ENCODE measurements at places on chromosomes 2 and 18.

GRCh38 chr2:163801486-163801885 lies 65.7 kb upstream of the FIGN start:
- DNase-seq, result no peak

GRCh38 chr18:9091066-9091476 lies 11.4 kb upstream of the NDUFV2 start:
- no peak for DNase-seq

DNA sequence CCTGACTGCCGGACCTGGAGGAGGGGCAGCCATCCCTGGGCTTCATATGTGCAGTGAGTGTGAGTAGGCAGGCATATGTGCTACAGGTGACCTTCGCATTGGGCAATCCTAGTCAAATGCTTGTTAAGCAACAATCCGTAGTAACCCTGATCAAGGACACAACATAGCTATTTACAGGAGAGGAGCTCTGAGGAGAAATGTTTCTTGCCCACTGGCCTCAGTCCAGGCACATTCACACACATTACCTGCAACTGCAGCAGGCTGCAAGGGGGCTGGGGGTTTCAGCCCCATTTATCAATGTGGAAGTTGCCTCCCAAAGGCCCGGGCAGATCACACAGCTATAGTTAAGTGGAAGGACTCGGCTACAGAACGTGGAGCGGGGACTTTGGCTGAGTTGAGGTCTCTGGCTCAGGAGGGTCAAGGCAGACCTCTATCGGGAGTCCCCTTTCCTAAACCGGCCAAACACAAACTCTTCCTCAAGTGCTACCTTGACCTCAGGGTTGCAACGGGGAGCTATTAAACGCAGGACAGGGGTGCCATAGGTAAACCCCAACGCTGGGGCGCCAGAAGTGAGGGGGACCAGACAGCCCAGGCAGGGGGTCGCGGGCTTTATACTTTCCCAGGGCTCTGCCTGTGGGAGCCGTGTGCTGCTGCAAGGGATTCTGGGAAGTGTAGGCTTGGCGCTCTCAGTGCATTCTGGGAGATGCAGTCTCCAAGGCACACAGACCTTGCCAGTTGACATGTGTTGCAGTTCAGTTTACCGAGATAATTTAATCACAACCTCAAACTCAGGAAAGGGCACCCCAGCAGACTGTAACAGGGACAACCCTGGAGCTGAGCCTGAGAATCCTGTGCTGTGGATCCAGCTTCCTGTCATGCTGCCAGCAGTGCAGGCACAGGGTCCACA lies 9.4 kb downstream of the KHK start:
- DNase-seq, result peak; percentile 80

GRCh38 chr2:67215214-67216055 lies 181.7 kb upstream of the ETAA1 start:
- DNase-seq, result peak; percentile 83

Data from choroid plexus epithelial cell (primary cell).